Suprapubic skin (tissue), 4 donors: ENCODE measurements at places on chromosomes 13 and 19.
A peak's percentile ranks its signal among the peaks of the same experiment; 100 is the strongest.

GRCh38 chr13:51916962-51917361, 55.2 kb downstream of the CCDC70 start:
- peak; percentile 52 for DNase-seq

GRCh38 chr19:12656899-12657571, 9.5 kb downstream of the MAN2B1 start:
- no peak for DNase-seq

- DNase-seq = no peak
Measured at GRCh38 chr19:18768046-18768771, 22.9 kb downstream of the COMP start.

DNA sequence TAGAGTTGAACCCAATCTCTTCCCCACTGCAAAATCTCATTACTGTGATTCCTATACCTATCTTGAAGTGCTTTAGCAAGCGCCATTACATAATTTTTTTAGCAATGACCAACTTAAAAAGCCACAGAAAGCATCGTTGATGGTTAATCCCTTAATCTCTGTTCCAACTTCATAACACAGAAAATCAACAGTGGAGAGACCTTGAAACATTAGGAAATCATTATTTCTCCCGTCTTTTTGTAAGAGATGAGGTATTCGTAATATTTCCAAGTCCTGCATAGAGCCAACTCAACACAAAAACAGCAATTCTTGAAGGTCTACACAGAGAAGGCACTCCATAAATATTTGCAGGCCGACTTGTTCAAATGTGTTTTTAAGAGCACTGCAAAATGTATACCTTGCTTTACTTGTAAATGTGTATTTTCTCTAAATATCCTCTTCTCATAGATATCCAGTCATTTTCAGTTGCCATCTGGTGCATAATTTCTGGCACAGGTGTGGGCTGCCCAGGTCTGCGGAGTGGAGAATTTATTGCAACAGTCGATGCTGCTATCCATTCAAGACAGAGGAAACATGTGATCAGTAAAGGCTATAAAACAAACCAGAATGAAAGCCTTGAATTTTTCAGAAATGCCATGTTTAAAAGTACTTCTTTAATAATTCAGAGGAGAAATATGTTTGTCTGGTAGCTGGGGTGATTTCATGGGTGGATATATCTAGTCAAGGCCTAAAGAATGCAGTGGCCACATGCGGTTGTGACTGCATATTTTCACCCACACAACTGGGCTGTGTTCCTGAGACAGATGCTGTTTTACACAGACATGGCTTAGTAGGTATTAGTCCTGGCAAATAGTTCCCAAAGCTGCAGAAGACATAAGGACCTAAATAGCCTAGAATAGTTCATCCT, 234.3 kb upstream of the STARD13 start:
- DNase-seq = no peak

DNA sequence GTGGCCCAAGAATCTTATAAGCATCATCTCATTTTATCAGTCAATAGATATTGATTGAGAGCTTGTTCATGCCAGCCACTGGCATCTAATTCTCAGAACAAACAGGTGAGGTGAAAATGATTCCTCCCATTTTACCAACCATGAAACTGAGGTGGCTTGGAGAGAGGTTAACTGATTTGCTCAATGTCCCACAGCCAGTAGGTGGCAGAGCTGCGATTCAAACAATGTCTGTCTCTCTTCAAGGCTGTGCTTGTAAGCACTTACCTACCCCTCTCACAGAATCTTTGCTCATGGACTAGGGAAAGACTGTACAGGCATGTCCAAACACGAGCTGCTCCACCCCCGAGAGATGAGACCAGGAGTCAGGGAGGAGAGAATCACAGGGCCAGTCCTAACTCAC, 21.5 kb upstream of the GSX1 start:
- no peak for DNase-seq

- DNase-seq = no peak
Measured at GRCh38 chr19:55223291-55224037, 5.1 kb downstream of the TMEM86B start.

GRCh38 chr19:8342316-8342683, 762 bp downstream of the KANK3 start:
- no peak for DNase-seq

DNA sequence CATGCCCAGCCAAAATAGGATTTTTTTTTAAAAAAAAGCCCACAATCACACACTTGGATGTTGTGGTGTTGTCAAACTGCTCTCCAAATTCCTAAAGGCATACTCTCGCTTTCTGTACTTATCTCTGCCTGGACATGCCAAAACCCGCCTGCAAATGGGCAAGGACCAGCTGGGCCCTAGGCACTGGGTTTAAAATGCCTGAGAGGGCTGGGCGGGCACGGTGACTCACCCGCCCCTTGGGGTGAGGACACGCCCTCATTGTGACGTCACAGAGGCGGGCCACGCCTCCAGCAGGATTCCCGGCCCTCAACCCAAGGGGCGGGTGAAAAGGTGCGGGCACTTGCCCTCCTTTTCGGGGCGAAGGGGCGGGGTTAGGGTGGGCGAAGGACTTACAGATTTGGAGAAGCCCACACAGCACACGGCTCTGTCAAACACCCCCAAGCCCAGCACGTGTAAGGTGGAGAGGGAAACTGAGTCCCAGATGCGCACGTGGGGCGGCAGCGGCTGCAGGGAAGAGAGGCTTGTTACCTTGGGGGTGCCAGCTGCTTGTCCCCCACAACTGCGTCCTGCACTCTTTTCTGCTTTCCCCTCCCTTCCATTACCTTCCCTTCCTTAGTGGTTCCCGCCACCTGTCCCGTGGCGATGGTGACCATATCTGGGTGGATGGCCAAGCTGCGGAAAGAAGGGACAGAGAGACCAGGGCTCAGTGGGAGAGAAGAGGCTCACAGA, 6.6 kb downstream of the EML2 start:
- DNase-seq = peak; percentile 84

DNA sequence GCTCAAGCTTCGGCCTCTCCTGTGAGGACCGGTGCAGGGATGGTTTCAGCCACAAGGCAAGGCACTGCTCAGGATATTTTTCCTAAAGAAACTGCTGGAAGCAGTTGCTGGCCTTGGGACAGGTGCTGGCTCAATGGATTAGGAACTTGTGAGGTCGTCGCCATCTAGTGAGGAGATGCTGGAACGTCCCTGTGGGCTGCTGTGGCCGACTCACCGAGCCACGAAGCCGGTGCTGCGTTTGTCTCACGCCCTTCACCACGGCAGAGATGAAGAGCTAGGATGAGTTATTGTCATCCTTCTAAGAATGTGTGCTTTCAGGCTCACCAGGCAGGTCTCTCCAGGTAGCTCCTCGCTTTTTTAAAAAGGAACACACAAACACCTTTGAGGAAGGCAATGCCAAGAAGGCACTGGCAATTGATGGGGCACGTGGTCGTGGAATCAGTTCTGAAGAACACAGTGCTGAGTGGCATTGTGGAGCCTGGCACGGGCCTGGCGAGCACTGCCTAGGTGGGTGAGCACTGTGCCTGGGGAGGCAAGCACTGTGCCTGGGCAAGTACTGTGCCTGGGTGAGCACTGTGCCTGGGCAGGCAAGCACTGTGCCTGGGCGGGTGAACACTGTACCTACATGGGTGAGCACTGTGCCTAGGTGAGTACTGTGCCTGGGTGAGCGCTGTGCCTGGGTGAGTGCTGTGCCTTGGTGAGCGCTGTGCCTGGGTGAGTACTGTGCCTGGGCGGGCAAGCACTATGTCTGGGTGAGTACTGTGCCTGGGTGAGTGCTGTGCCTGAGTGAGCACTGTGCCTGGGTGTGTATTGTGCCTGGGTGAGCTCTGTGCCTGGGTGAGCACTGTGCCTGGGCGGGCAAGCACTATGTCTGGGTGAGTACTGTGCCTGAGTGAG, 140.4 kb downstream of the TEX29 start:
- DNase-seq = peak; percentile 54

GRCh38 chr19:57576661-57577060, 2.0 kb downstream of the ZNF416 start:
- DNase-seq = no peak
